ENCODE measurements at places on chromosomes 2 and 18.

DNA sequence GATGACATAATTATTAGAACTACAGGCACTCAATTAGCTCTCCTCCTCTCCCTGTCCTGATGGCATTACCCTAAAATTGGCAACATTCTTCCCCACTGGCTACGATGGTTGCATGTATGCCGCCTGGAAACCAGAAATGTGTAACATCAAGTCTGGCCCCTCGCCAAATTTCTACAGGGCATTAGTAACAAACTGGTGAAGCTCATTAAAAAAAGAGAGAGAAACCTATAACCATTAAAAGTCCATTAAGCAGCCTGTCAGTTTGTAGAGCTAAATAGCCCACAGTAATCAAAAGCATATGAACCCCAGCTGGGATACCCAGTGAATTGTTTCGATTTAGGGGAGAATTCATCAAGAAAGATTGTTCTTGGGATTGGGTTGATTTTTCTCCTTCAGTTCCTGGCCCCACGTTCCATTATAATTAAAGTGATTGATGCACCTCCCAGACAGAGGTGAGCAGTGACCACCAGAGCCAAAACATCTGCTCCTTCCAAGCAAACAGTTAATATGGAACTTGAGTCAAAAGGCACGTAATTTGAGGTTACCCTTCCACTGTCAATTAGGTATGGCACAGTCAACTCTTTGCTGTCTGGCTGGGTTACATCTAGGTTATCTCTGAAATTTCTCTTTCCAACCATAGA, 208.6 kb downstream of the C1D start:
- DNase-seq, result no peak

DNA sequence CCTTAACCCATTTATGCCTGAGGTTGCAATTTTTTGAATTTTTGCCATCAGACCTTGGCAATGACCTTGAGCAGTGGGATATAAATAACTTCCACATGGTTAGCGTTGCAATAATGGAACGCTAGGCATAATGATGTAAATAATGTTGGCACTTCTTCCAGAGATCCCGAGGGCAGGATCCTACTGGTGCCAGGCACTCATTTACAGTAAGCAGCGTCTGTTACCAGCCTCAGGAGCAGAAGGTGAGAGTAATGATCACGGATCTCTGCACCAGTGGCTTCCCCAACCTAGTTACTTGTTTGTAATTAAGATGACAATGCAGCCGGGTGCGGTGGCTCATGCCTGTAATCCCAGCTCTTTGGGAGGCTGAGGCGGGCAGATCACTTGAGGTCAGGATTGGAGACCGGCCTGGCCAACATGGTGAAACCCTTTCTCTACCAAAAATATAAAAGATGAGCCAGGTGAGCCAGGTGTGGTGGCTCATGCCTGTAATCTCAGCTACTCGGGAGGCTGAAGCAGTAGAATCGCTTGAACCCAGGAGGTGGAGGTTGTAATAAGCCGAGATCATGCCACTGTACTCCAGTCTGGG, 41.9 kb downstream of the CPO start:
- DNase-seq, result no peak

- no peak for DNase-seq
Observed at GRCh38 chr2:218744615-218745014, 34.0 kb downstream of the TTLL4 start.

- DNase-seq, result no peak
Observed at GRCh38 chr18:79421275-79421857, 25.6 kb downstream of the NFATC1 start.

DNA sequence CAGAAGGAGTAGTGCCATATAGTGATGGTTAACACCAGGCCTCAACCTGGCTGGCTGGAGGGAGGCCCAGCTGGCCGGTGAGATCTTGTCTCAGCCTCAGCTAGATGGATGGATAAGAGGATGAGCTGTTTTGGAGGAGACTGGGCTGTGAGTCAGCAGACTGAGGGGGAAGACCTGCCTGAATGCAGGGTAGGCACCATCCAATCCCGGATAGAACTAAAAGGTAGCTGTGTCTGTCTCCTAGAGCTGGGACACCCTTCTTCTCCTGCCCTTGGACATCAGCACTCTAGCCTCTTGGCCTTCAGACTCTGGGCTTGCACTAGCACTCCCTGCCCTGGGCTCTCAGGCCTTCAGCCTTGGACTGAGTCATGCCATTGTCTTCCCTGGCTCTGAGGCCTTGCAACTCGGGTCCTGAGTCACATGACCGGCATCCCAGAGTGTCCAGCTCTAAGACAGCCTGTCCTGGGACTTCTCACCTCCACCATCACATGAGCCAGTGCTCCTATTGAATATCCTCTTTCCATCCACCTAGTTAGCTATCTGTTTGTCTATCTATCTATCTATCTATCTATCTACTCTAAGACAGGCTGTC, 131.3 kb downstream of the TPO start:
- peak; percentile 42 for DNase-seq

- no peak for DNase-seq
Observed at GRCh38 chr18:63169853-63170252, 149.7 kb downstream of the BCL2 start.

- no peak for DNase-seq
Observed at GRCh38 chr2:64610316-64610855, 43.3 kb downstream of the SERTAD2 start.

- peak; percentile 48 for DNase-seq
Observed at GRCh38 chr2:131493199-131493968, 1.2 kb upstream of the MZT2A start.

- DNase-seq, result no peak
Observed at GRCh38 chr18:66867653-66868052, 263.8 kb upstream of the CDH19 start.

DNA sequence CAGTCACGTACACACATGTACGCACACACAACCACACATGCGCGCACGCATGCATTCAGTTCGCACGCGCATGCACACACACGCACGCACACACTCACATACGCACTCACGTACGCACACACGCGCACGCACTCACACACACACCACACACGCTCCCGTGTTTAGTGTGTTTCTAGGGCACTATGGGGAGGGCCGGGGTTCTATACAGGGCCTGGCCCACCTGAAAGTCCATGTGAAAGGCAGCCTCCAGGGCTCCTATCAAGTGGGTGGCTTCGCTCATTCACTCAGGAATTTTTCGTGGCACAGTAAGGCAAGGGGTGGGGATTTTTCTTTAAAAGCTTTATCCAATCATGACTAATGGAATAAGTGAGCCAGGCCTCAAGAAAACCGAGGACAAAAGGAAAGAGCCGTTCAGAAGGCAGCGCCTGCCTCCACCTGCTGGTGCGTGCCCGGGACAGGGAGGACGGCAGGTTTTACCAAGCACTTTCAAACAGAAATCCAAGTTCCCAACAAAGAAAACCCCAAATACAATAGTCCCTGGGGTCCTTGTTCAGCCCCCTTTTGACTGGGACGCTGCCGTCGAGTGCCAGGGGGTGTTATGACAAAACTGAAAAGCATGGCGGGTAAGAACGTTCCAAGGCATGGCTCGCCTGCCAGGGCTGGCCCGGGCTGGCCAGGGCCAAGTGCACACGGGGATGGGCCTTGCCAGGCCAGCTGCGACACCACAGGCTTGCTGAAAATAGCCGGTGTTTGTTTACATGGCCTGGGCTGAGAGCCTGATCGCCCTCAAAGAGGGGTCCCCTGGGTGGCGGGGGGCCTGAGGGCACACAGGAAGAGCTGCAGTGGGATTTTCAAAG, 110.0 kb downstream of the HDAC4 start:
- no peak for DNase-seq

DNA sequence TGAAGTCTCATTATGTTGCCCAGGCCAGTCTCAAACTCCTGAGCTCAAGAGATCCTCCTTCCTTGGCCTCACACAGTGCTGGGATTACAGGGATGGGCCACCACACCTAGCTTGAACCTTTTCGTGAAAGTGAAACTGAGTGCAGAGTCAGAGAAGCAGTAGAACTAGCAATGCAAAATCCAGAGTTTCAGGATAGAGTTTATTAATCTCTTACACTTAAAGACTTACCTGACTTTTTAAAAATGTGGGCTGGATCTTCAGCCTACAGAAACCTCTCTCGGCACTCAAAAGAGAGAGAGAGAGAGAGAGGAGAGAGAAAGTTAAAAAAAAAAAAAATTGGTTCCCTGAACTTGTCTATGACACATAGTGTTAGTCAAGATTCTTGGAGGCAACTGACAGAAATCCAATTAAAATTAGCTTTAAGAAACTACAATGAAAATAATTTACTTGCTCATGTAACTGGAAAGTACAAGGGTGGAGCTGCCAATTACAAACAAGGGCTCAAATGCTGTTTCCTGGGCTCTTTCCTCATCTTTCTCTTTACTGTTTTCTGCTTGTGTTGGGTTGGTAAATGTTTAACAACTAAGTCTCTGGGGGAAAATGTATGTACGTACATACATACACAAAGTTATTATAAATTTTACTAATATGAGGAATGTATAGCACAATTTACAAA, 98.1 kb upstream of the CERS6 start:
- no peak for DNase-seq

GRCh38 chr18:13462686-13463085, 244.1 kb downstream of the LDLRAD4 start:
- no peak for DNase-seq

DNA sequence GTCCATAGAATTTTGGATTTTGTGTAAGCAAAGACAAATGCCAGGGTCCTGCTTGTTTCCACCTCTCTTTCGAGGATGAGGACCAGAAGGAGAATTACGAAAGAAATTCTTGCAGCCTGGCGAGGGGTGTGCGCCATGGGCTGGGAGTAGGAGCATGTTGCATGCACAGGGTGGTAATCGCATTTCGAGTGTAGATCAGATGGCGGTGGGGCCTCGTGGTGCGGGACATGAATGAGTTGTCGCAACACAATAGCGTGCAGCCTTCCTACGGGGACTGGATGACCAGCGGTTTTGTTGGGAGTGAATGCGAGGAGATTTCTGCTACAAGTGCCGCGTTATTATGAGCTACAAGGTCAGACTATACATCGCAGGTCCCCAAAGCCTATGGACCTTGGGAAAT, 4.2 kb upstream of the EN1 start:
- no peak for DNase-seq

DNA sequence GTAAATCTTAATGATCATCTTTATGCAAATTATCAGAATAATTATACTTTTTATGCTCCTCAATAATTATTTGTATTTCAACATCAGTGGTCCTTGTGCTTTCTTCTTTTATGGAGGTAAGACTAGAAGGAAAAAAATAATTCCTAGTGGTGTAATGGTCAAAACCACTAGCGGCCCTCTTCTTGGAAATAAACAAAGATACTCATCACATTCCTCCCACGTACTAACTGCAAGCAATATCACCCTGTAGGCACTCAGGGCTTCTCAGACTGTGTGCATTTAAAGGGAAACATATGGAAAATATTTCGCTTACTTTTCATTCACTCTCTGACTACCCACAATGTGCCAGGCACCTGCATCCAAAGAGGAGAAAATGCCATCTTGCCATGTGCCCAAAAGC, 263.7 kb downstream of the DOK6 start:
- DNase-seq, result peak; percentile 31

DNA sequence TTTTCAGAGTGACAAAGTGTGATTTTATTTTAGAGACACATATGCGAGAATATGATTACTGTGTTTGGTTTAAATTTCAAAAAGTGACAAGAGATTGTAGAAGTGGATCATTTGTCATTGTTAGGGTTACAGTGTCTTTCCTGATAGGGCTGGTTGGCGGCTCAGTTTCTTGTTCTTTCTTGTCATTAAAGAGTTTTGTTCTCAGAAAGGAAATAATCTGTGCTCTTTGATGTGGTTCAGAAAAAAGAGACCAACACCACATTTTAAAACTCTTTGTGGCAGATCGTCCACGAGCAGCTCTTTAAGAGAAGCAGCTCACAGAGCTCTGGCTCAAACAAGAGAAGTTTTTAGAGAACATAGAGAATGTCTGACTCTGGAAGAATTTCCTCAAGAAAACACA, 45.6 kb upstream of the ZNF532 start:
- no peak for DNase-seq

DNA sequence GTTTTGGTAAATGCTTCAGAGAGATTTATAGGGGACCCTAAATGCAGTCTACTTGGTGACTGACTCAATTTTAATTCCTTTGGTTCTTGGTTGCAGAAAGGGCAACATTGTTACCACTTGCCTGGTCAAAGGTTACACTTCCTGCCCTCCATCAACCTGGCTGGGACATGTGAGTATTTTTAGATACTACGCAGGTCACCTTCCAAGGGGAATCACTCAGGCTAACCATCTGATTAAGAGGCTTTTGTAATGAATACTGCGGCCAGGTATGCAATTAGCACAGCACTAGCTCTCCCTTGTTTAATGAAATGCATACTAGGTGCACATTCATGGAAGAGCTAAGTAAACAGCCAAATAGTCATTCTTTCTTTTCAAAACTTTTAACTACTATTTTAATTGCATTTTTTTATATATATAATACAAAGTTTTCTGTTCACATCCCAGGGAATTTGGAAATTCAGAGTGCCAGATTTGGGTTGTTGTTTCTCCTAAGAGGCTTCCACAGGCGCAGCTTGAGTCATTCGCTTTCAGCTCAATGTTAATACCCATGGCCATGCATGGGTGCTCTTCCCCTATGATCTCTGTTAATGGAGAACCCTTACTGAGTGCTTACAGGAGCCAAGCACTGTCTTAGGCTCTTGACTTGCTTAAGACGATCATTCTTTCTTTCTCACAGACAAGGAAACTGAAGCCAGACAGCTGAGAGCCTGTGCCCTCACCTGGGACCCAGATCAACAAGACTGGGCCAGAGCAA, 152.2 kb downstream of the MTX2 start:
- no peak for DNase-seq

GRCh38 chr18:41731884-41732283, 223.2 kb upstream of the PIK3C3 start:
- DNase-seq, result peak; percentile 30
